NCI-H526 (cell line): ENCODE measurements at places on chromosomes 5 and 9.

DNA sequence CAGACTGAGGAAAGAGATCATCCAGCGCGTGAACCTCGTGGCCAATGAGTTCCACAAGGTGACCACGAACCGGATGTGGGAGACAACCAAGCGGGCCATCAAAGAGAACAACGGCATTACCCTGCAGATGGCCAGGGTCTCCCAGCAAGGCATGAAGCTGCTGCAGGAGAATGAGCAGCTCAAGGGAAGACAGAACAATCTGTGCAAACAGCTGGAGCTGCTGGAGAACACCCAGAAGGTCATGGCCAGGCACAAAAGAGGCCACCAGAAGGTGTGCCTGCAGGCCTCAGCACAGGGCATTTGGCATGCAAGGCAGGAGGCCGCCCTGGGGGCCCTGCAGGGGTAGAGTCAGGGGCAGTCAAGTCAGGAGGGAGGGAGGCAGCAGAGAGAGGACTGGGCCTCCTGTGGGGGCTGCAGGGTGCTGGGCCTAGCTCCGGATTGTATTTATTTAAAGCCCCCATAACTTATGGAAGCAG is 4.2 kb downstream of the PTRH1 start:
- no peak for DNase-seq

GRCh38 chr9:130138171-130138653 is 34.0 kb upstream of the NCS1 start:
- DNase-seq, result no peak

DNA sequence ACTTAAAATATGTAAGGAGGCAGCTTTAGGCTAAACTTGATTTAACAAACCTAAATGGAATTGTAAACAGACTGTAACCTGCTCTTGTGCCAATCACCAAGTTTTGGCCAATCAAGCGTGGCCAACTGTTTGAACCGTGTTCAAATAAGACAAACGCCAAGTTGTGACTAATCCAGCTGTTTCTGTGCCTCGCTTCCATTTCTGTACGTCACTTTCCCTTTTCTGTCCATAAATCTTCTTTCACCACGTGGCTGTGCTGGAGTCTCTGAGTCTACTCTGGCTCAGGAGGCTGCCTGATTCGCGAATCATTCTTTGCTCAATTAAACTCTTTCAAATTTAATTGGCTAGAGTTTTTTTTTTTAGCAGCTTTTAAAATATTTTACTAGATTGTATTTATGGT is 71.3 kb downstream of the LIX1 start:
- no peak for DNase-seq

- no peak for DNase-seq
Observed at GRCh38 chr9:112218908-112219307, 43.8 kb upstream of the SUSD1 start.

GRCh38 chr9:19229595-19230354 is 718 bp upstream of the DENND4C start:
- DNase-seq, result peak; percentile 81
